ENCODE measurements at places on chromosomes 1 and 21.
A peak's percentile ranks its signal among the peaks of the same experiment; 100 is the strongest.

DNA sequence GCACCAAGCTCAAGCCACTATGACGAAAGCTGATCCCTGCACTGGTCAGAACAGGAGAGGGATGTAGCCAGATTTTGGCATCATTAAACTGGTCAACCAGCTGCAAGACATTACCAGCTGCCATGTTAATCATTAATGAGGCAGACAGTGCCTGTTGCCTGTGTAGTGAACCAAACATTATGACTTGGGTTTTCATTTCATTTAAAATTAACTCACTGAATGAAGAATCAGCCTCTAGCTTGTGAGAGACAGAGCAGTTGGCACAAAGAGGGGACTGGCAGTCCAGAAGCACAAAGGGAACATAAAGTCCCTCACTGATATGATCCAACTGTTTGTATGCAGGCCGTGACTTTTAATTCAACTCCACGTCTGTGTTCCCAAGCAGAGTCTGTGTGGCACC, 318.9 kb downstream of the SEC16B start:
- no peak for DNase-seq

DNA sequence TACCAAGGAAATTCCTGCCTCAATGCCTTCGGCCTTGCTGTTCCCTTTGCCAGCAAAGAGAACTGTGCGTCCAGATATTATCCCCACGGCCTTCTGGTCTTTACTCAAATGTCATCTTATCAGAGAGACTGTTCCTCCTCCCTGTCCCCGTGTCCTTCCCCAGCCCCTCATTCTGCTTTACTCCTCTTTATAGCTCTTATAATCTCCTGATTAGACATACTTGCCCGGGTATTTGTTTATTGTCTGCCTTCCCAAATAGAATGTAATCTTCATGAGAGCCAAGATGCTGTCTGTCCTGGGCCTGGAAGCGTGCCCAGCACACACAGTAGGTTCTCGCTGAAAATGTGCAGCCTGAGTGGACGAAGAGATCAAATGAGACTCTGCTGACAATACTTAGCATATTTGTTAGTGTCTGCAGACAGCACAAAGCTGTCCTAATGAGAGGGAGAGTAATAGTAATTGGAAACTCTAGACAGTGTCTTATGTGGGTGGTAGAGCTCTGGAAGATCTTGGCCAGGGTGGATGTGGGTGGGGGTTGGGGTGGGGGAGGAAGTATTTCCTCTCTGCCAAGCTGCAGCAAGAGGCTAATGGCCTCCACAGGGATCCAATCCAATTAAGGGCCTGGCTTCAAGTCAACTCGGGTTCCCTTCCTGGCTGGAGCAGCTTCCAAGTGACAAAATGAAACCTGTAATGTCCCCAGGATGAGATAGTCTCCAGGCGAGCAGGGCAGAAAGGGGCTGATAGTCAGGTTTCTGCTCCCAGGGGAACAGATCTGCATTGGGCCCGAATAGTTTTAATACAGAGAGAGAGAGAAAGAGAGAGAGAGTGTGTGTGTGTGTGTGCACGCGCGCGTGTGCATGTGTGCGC, 9.5 kb upstream of the CLIC4 start:
- DNase-seq = peak; percentile 61

GRCh38 chr1:209232197-209232596, 351.3 kb upstream of the CAMK1G start:
- no peak for DNase-seq

- DNase-seq = no peak
Observed at GRCh38 chr21:18350216-18350615, 53.4 kb downstream of the TMPRSS15 start.

GRCh38 chr1:153509036-153509435, 26.8 kb downstream of the S100A6 start:
- DNase-seq = no peak

- no peak for DNase-seq
Observed at GRCh38 chr1:185049670-185050069, 4.3 kb downstream of the RNF2 start.

GRCh38 chr1:4633346-4633745, 21.1 kb upstream of the AJAP1 start:
- DNase-seq = no peak

GRCh38 chr1:226572325-226572726, 23.8 kb downstream of the STUM start:
- DNase-seq = no peak

DNA sequence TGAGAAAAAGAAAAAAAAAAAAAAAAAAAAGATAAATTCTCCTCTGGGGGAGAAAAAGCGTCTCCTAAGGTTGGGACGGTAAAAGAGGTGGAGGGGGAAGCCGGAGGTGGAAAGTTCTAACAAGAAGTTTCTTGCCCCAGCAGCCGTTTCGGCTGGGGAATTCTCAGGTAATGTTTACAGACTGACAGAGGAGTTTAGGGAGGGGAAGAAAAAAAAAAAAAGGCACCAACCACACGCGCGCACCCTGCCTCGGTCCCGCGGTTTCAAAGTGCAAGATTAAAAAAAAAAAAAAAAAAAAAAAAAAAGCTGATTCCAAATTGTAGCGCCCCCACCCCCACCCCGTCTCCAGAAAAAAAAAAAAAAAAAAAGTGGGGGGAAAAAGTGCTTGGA, 504 bp downstream of the DHRS3 start:
- no peak for DNase-seq

GRCh38 chr1:226602186-226603021, 53.8 kb downstream of the STUM start:
- DNase-seq = no peak

DNA sequence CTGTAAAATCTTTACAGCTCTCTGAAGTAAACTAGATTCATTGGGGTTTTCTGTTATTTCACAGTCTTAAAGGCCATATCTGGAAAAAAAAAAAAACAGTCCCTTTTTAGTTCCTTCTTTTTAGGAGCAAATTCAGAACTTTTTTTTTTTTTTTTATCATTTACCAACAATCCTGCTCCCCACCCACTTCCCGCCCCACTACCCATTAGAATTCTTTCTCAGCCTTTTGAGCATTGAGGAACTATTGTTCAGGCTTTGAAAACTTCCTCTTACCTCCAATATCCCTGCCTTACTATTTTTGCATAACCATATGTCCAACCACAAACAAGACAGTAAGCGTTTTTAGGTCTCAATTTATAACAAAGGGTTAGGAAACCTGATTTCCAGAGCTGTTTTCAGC, 330.1 kb downstream of the PLPP3 start:
- no peak for DNase-seq

DNA sequence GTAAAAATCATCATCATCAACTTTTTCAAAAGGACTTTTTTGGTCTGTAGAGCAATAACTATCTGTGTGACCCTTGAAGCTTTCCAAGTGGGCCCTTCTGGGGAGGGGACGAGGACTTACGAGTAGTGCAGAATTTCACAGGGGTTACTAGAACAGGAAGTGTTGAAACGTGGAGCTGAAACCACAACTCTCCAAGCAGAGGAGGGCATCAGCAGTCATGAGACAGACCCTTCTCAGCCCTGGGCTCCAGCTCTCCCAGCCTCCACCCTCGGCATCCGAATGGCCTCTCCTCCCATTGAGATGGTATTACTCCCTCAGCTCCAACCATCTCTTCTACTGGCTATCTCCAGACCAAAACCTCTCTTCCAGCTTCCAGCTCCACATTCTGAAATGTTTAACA, 3.6 kb downstream of the FAM89A start:
- DNase-seq = no peak

DNA sequence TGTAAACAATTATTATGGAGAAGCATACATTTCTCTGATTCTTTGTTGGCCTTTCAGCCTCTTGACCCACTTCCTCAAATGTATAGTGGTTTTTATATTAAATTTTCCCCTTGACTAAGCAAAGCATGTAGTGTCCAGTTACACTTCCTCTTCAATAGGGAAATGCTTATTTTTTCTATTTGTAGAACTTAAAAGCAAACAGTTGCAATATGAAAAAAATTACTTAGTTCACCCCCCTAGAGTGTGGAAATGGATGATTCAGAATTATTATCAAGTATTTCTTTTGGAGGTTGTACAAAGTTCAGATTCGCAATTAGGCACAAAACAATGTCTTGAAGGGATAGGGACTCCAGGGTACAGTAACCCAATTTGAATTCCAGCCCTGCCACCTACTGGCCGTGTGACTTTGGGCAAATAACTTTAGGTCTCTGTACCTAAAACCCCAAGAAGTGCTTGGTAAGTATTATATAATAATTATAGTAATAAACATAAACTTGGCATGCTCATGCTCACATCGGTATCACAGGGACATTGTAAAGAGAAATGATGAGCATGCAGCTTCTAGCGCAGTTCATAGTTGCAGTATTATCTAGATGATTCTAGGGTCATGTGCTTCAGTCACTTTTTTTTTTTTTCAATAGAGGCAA, 28.6 kb upstream of the IFNGR2 start:
- DNase-seq = peak; percentile 37

GRCh38 chr1:163583661-163584181, 262.0 kb downstream of the NUF2 start:
- DNase-seq = no peak

DNA sequence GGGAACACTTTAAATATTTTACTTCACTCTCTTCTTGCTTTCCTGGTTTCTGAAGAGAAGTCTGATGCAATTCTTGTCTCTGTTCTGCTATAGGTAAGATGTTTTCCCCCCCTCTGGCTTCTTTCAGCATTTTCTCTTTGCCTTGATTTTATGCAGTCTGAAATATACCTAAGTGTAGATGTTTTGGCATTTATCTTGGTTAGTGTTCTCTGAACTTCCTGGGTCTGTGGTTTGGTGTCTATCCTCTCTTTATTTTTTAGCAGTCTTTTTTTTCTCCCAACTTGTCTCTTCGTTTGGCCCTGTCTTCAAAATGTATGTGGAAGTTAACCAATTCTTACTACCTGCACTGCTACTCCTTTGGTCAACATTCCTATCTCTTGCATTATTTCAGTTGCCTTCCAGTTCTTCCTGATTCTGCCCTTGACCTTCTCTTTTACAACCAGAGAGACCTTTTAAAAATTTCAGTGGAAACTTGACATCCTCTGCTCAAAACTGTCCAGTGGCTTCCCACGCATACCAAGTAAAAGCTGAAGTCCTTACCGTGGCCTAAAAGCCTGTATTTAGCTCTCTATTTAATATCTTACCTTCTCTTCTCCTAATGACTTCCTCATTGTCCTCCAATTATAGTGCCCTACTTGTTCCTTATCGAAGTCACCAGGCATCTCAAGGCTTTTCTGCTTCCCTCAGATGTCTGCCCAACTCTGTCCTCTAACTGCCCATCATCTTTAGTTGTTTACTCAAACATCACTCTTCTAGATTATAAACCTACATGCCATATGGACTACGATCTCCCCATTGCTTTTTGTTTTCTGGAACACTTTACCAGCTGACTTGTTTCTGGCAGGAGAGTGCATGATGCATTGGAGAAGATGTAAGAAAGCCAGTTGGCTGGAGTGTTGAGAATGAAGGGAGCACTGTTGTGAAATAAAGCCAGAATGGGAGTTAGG, 40.9 kb downstream of the RAP1A start:
- DNase-seq = peak; percentile 55

- DNase-seq = no peak
Observed at GRCh38 chr1:218374401-218375353, 29.5 kb downstream of the TGFB2 start.

DNA sequence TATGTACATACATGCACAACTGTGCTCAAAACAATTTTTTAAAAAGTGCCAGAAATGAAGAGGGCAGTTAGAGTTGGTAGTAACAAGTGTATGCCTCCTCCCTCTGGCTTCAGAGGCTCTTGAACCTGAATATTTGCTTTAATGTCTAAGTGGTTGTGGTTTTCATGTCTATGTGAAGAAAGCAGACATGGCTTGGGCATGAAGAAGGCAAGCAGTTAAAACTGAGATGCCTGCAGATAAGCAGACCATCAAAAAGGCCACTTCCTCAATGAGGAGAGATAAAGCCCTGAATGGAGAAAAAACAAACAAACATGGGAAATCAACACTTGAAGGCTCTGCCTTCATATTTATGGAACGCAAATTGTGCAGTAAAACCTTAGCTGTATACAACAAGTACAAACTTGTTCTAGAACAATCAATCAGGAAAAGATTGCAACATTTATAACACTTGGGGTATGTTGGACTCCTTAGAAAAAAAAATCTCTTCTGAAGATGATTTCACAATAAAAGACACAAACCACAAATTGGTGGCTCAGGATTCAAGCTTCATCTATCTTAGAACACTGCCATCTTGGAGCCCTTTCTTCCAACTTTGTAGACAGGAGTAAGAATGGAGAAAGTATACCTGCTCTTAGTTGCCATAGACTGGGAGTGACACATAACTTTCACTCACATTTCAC, 52.7 kb upstream of the PLA2G4A start:
- DNase-seq = no peak

GRCh38 chr1:25431955-25432719, 1.4 kb downstream of the MACO1 start:
- DNase-seq = peak; percentile 66

GRCh38 chr1:30089024-30089430, 634.4 kb downstream of the MATN1 start:
- no peak for DNase-seq

DNA sequence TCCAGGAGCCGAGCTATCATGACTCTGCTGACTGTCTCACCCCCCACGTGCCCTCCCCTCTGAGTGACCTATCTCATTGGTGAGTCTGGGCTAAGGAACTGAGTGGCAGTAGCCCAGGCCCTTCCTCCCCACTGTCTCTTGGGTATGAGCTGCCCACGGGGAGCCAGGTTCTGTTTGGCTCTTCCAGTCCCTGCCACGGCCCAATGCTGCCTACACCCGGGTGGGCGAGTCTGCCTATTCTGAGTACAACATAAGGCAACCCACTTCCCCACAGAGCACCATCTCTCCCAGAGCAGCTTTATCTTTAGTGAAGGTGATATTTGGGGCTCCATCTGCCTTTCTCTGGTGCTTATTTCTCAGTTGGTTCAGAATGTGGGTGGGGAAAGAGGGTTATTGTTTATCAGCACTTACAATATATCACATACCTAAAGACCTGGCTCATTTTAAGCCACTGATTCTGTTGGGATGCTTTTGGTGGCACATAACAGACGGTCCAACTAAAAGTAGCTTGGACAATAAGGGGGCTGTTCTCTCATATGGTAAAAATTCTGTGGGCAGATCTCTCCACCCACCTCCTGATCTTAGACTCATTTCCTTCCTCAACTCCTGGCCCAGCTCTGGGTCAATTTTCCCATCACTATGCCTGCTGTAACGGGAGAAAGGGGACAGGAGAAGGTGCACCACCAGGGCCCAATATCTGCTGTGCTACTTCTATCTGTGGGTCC, 27.7 kb upstream of the VWA5B1 start:
- DNase-seq = no peak

GRCh38 chr1:219235903-219236481, 62.3 kb downstream of the LYPLAL1 start:
- DNase-seq = no peak

DNA sequence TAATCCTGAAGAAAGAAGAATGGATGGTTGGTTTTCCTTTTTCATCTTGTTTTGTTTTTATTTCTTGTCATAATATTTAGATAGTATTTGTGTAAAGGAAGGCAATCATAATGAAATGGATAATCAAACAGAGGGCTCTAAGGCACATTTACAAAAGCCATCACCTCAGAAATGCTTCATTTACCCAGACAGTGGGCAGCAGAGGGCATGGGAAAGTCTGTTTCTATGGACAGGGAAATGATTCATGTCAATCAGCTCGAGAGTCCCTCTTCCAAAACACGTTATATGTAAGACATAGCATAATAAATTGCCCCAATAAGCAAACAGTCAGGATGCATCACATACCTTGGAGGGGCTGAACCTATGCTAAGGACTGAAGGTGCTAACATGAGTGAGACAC, 426.1 kb downstream of the PLPP3 start:
- DNase-seq = no peak

- no peak for DNase-seq
Observed at GRCh38 chr1:22234476-22235030, 91.7 kb upstream of the WNT4 start.

Measured in cerebellar cortex (tissue), 1 donor.